ENCODE measurements at places on chromosomes 7 and 10. TPM values are rescaled to one million over a fixed set of nuclear protein-coding genes. Genes with fewer than 3 reads are reported as not detected.

DNA sequence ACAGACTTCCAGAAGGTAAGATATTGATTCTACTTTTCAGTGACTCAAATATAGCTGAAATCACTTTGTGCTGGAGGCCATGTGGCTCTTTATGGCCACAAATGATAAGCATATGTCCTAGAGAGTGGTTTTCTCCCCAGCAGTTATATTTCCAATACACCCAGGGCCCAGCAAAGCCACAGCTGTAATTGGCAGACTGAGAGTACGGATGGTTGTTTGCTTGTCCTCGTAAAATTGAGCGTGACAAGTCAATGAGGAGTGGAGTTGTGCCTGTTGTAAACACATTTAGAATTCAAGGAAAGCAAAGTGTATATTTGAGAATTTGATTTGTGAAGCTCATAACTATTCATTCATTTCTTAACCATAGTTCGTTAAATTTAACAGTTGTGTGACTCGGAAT, 201.8 kb downstream of the LHFPL3 start:
- no peak for DNase-seq

The DMBT1 gene
- total RNA-seq = 0.15 TPM

- DNase-seq = no peak
Observed at GRCh38 chr7:7989616-7990440, 21.2 kb downstream of the GLCCI1 start.

- no peak for DNase-seq
Observed at GRCh38 chr7:85055906-85056305, 130.9 kb downstream of the SEMA3D start.

GRCh38 chr10:32295027-32295426, 51.9 kb downstream of the EPC1 start:
- DNase-seq = no peak

The CUZD1 gene
- not detected for total RNA-seq
